CD4-positive, alpha-beta T cell (primary cell): ENCODE measurements at places on chromosomes 12 and 14.

GRCh38 chr12:90298289-90298948 lies 589.8 kb upstream of the ATP2B1 start:
- no peak for DNase-seq

DNA sequence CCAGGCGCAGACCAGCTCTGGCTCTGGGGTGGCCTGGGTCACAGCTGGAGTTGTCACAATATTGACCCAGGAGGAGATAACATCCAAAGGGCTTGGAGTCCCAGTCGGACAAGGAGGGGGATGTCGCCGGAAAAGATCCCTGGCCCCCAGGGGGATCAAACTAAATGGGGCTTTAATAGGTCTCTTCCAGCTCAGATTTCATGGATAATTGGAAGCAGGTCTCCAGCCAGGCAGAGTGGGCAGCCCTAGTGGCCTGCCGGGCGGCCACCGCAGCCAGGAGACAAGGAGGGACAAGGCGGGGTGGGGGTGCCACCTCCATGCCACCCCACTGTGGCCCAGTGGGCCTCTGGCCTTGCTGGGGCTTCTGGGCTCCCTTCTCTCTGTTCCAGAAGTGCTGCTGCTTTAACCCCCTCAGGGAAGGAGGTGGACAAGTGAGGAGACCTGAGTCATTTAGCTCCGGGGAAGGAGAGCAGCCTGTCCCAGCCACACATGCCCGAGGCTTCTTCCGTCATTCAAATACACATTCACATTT lies 23.1 kb upstream of the PGF start:
- DNase-seq: no peak

DNA sequence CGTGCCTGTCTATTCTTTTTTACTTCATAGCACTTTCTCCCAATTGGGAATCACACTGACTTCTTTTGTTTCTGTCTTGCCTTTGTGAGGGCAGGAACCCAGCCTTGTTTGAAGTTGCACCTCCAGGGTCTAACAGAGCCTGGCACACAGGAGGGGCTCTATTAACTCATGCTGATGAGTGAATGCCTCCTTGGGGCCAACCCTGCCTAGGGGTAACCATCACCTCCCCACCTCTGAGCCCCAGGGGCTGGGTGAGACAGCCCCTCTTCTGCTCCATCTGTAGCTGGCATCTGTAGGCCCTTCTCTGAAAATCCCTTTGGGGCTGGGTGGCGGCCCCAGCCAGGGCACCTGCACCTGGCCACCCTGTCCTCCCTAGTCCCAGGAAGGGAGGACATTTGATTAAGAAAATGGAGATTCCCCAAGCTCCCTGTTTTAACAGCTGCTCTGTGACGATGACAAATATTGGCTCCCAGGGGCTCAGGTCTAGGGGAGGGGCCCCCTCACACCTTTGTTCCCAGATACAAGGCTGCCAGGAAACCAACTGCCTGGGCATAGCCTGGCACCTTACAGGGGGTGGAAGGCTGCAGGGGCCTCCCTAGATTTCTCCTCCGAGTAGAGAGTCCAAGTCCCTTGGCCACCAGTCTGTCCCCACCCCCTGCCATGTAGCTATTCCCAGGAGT lies 11.8 kb downstream of the TAMALIN start:
- no peak for DNase-seq

DNA sequence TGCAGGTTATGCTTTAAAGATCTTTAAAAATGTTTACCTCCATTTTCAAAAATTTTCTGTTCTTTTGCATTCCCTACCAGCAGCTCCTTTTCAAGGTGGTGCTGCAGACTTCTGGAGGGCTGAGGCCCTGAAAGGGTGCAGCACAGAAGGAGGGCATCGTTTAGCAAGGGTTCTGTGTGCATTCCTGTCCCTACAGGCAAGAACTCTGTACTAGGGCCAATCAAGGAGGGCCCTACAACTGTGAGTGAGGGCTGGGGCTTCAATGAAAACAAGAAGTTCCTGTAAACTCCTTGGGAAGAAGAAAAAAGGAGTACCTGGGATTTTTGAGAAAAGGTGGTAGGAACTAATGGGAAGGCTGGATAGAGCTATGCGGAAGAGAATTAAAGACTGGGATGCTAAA lies 50.7 kb upstream of the CSRP2 start:
- no peak for DNase-seq

GRCh38 chr12:91194500-91194899 lies 11.9 kb upstream of the DCN start:
- no peak for DNase-seq
